ENCODE measurements at places on chromosomes 1 and 21.

DNA sequence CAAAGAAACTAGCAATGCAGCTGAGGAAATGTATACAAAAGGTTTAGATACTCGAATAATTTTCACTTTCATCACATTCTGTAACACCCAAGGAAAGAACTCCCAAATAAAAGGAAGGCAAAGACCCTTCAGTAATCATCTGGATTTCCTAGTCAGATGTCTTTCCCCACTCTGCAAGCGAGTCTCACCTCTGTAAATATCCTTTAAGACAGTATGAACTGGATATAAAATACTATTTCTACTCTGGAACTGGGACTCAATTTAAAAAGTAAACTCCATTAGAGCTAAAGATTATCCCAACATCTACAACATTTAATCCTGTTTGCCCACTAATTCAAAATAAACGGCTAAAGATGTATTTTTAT is 27.0 kb downstream of the C2CD2 start:
- DNase-seq = peak; percentile 27

DNA sequence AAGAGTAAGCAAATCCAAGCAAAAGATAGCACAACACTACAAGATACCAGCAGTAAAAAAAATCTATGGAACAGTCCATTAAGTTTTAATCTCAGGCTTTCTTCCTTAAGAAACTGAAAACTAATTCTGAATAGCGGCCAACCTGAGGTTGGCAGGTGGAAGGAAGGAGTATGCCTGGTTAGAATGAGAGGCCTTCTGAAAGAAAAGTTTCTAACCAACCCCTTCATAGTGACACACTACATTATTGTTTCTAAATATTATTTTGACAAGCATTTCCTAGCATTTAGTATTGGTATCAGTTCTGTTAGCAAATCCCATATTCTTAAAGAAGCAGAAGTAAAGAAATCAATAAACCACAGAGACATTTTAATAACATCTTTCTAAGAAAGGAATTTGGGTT is 205.7 kb upstream of the PTBP2 start:
- no peak for DNase-seq

- DNase-seq = no peak
These were observed 2.7 kb upstream of the KIAA0040 start for GRCh38 chr1:175195281-175195680.

GRCh38 chr21:30349572-30349971 is 1.2 kb upstream of the KRTAP23-1 start:
- no peak for DNase-seq

GRCh38 chr1:214658785-214659184 is 55.8 kb downstream of the CENPF start:
- no peak for DNase-seq

DNA sequence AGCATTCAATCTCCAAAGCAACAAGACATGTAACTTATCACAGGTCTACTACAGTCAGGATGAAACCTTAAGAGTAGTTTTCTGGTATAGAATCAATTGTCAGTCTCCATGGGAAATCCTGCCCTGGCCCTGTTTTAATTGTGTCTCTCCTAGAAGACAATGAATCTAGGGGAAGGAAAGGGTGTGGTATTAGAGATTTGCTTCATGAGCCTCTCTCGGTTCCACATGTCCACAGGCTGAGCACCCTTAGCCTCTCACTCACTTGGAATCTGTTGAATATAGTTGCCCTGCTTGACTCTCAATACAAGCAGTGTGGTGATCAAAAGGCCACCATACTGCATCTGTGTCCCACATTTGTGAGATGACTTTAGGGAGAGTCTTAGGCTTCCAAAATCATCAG is 17.7 kb downstream of the SPATA46 start:
- no peak for DNase-seq

- DNase-seq = no peak
These were observed 49.1 kb upstream of the DMRTB1 start for GRCh38 chr1:53410100-53410541.

- no peak for DNase-seq
These were observed 61.5 kb downstream of the SLC37A1 start for GRCh38 chr21:42575111-42575510.

GRCh38 chr1:169681140-169681539 is 30.3 kb downstream of the SELL start:
- no peak for DNase-seq
